ENCODE measurements at places on chromosomes 3 and 15.

DNA sequence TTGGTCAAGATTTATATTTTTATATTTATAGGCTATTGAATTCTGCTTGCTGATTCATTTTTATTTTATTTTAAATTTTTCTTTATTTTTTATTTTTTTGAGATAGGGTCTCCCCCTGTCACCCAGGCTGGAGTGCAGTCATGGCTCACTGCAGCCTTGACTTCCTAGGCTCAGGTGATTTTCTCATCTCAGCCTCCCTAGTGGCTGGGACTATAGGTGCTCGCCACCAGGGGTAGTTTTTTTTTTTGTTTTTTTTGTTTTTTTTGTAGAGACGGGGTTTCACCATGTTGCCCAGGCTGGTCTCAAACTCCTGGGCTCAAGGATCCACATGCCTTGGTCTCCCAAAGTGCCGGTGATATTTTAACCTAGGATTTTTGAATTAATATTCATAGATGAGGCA, 31.2 kb downstream of the NR2E3 start:
- DNase-seq = no peak

DNA sequence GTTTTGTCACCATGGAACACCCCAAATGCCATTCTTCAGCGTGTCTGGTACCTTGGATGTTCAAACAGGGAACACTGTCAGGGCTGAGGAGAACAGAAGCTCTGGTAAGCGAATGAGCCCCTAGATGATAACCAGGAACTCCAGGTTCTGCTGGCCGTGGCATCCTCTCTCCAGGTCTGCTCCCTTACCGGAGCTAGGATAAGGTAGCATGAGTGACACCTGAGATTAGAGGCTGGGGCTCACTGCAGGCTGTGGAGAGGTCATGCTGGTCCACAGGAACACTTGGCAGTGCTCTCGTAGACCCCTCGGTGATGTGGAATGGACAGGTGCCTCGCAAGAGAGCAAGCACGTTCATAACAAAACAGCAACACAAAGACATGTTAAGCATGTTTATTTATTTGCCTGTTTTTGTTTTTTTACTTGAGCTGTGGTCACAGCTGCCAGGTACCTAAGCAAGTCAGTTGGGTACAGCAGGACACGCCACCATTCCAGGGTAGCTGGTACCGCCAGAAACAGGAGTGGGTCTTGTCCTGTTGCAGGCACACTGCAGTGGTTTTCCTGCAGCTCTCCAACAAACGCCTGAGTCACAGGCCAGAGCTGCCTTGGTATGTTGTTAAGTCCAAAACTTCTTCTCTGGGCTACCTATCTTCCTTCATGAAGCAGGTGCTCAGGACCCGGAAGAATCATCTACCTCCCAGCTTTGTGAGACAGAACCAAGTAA, 4.6 kb downstream of the RBM15B start:
- no peak for DNase-seq

DNA sequence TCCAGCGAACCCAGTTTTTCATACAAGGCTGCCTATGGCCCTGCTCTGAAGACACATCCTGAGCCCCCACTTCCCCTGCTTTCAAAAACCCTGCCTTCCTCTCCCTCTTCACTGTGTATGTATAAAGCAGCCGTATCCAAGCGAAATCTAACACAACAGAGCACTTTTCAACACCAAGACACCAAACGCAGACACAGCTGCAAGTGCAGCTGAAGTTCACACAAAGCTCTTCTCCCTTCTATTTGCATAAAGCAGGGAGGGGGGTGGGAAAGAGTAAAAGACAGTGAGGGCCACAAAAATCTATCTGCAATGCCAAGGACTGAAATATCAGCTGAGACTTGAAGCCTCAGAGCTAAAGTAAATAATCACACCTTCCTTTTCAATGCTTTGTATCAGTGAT, 35.1 kb upstream of the CSPG5 start:
- no peak for DNase-seq

GRCh38 chr15:53982876-53983275, 4.6 kb downstream of the UNC13C start:
- no peak for DNase-seq

GRCh38 chr15:55226127-55226526, 29.4 kb upstream of the RSL24D1 start:
- no peak for DNase-seq

DNA sequence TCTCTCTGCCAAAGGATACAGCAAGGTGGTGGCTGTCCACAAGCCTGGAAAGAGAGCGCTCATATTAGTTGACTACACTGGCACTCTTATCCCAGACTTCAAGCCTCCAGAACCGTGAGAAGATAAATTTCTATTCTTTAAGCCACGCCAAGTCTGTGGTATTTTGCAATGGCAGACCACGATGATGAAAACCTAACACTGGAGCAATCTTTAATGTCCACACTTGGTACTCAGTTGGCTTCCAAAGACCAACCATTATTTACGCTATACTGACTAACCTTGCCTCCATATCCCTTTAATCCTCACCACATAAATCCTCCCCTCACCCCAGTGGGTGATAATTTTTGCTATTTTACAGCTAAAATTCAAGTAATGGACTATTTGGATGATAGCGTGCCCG, 16.9 kb upstream of the LACTB start:
- no peak for DNase-seq

GRCh38 chr3:10300087-10300486, 7.3 kb upstream of the GHRL start:
- no peak for DNase-seq

DNA sequence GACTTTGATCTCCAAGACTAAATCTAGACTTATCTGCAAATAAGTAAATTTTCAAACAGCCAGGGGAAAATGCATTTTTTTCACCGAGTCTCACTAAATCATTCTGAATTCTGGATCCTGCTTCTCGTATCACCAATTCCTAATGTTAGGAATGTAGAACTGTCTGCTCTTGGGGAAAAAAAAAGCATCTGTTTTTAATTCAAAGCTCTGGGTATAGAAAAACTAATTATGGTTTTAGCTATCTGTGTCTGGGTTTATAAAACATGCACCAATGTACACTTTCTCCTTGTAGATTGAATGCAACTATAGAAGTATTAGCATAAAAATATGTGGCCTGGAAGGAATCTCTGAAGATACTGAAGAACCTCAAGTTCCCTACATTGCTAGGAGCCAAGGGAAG, 4.8 kb upstream of the CDAN1 start:
- no peak for DNase-seq

DNA sequence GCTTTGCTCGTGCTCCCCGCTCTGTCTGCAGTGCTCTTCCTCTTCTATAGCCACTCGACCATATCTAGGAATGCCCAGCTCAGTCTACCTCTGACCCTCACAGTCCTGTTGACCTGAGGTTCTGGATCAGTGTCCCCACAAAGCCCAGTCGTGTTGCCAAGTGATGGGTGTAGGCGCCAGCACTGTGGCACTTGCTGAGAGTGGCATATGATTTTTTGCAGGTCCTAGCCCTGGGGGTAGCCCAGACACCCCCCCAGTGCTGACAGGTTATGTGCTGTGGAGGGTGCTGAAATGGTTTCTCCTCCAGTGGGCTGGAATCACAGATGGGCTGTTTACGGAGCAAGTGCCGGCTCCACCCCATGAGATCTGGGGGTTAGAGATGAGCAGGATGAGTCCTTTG, 32.5 kb downstream of the ACAD9 start:
- no peak for DNase-seq

- no peak for DNase-seq
Measured at GRCh38 chr3:37559461-37559860, 302.2 kb upstream of the CTDSPL start.

GRCh38 chr3:43426388-43426787, 140.0 kb downstream of the SNRK start:
- DNase-seq = no peak

GRCh38 chr3:87420171-87420570, 143.8 kb upstream of the POU1F1 start:
- no peak for DNase-seq

GRCh38 chr3:50341537-50341936, 901 bp upstream of the RASSF1 start:
- DNase-seq = no peak

GRCh38 chr3:72143322-72143721, 358.4 kb upstream of the PROK2 start:
- no peak for DNase-seq

GRCh38 chr3:140199743-140200142, 264.8 kb downstream of the CLSTN2 start:
- no peak for DNase-seq

DNA sequence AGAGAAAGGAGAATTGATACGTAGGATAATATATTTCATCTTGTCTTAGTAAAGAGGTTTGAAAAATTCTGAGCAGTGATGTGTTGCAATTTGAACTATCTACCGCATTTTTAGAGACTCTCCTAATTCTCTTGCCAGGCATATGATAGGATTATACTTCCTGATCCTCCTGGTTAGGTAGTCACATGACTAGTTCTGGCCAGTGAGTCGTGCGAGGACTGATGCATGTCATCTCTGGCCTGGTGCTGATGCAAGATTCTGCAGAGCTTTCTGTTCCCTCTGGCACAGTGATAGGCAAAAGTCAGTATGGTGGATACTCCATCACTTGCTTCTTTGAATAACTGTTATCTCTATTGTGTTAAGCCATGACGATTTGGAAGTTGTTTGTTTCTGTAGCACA, 277.6 kb upstream of the NAALADL2 start:
- no peak for DNase-seq

DNA sequence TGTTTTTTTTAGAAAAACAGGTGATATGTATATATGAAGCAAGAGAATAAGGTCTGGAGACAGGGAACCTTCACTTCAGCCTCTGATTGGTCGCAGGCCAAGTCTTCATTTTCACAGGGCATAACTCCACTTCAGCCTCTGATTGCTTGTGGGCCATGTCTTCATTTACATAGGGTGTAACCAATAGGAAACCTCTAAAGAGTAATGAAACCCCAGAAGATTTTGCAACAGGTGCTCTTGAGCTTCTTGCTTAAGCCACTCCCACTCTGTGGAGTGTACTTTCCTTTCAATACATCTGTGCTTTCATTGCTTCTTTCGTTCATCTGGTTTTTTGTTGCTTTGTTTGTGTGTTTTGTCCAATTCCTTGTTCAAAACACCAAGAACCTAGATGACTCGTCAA, 22.6 kb upstream of the SCG3 start:
- no peak for DNase-seq

DNA sequence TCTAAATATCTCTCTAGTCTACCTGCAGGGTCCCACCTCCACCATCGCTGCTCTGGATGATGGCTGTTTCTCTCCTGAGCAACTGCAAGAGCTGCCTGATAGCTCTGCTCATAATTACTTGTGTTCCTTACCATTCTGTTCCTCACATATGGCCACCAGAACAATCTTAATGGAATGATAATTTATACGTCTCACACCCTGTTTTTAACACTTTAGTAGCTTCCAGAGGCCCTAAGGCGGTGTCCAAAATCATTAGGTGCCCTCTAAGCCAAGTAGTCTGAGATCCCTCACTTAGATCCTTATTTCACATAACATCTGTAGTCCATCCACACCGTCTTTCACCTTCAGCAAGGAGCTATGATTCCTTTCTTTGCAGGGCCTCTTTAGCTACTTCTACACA, 373.3 kb downstream of the GBE1 start:
- DNase-seq = no peak

DNA sequence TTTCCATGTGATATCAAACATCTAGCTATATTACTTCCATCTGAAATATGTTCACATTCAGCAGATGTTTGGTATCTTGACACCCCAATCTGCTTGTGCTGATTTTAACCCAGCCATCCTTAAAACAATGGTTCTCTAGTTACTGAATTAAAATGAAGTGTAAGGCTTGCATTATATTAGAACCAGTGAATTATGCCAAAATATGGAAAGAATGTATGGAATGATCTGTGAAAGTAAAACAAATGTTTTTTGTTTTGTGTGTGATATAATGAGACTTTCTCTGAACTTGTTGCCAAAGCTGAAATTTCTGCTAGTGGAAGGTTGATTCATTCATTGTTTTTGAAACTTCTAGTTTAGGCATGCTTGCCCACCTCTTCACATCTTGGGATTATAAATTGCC, 317.1 kb downstream of the MEX3B start:
- no peak for DNase-seq

GRCh38 chr3:65978116-65978515, 60.6 kb downstream of the MAGI1 start:
- no peak for DNase-seq

DNA sequence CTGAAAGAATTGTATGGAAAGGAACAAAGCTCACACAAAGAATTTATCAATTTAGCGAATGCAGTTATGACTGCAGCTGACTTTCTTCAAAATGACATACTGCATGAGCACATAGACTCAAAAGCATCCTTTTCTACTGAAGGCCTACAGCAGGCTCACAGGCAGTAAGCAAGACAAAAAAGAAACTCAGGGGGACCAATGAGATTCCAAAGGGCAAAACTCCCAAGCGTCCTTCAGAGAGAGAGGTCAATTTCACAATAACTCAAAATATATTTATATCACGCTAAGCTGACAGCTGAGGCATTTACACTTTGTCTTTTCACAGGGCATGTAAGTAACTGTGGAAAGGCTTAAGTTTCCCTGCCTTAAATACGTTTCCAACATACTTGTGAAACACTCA, 427.9 kb upstream of the RASGRP1 start:
- DNase-seq = no peak

GRCh38 chr3:178454726-178455125, 81.5 kb upstream of the KCNMB2 start:
- no peak for DNase-seq

DNA sequence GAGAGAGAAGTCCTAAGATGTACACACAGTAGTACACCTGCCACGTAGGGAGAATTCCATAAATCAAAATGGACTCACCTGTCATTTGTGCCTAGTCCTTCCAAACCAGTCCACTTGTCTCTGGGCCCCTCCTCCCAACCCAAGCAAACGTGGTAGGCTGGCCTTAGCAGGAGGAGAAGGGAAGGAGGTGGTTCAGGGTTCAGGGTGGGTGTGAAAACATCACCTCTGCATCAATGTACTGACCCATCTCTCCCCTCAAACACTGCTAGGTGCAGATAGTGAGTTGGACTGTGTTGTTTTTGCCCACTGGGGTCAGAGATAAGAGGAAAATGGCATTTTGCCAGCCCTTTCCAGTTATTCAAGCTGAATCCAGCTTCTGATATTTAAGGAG, 99.3 kb downstream of the MME start:
- no peak for DNase-seq

All from GM12891 (cell line).